ENCODE measurements at places on chromosomes 3 and 15.

GRCh38 chr3:185656321-185656840 lies 70.3 kb downstream of the SENP2 start:
- DNase-seq: peak; percentile 93

DNA sequence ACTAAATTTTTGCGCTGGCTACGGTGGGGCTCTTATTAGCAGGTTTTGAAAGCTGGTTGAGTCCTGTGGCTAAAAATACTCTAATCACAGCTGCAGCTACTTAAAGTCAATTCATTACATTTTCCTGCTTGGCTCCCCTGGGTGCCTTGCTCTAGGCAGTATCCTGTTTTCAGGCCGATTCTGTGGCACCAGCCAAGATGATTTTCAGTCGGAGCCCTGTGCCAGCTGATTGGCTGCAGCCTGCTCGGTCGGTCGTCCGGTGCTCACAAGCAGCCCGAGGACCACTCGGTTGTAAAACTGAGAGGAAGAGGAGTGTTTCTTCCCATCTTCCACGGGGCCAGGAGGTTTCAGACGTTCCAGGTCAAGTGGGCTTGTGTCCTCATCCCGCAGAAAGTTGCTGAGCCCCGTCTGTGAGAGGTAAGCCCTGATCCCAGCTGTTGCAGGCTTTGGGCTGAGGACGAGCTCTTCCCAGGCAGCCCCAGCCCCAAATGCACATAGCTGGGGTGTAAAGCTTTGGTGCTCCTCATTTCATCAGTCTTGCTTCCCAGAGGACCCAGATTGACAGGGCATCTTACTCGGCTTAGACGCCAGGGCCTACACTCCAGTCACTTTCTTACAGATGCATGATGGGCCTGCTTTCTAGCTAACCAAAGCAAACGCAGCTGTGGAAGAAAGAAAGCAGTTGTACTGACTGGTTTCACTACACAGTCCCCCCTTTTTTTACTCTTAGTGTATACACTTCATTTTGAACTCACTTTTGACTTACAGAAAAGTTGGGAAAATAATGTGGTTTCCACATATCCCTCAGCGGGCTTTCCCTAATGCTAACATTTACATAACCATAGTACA lies 15.9 kb downstream of the LYSMD4 start:
- no peak for DNase-seq

DNA sequence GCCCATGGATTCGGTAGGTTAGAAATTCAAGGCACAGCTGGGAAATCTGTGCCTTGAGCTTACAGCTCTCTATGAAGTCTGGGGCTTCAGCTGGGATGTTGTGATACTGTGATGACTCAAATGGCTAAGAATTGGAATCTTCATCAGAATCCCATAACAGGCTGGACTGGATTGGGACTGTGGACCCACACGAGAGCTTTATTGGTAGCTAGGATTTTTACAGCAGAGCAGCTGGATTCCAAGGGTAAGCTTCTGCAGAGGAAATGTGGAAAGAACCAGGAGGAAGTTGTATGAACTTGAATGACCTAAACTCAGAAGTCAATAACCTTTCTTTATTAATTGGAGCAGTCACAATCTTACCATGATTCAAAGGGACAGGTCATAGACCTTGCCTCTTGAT lies 1187.1 kb downstream of the ROBO1 start:
- no peak for DNase-seq

GRCh38 chr3:28947061-28947460 lies 333.8 kb upstream of the RBMS3 start:
- no peak for DNase-seq
